Stimulated activated CD8-positive, alpha-beta memory T cell treated with anti-CD3 and anti-CD28 coated beads, Interleukin-4, amount 100 ng/mL, for 48 hours (primary cell): ENCODE measurements at places on chromosomes 12 and 14.

DNA sequence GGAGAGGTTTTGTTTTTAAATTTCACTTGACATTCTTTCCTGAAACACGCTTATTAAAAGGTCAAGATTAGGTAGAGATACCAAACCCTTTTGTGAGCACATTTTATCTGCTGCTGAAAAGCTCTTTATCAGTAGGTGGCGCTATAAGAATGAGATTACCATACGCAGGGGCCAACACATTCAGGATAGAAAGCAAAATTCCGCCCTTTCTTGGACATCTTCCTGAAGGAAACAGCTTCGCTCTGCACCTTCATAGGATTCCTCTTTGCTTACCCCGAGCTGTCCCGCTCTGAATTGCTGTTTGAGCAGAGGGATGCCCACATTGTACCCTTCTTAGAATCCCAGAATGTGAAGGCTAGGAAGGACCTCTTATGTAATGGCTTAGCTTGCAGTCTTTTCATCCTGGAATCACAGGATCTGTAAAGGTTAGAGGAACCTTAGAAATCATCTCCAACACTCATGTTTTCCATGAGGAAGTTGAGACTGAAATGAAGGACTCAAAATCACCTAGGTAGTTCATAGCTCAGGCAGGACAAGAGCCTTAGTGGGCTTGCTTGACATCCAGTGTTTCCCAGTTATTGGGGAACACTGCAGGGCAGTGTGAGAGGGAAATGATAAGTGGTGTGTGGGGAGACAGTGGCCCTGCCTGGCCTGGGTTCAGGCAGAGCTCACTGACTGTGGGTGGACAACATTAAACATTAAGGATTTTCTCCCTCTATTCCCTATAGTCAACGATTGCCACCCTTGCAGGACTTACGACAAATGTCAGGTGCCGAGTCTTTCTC lies 38.7 kb upstream of the CRY1 start:
- no peak for DNase-seq

GRCh38 chr14:96088911-96089310 lies 49.7 kb downstream of the C14orf132 start:
- DNase-seq = no peak

DNA sequence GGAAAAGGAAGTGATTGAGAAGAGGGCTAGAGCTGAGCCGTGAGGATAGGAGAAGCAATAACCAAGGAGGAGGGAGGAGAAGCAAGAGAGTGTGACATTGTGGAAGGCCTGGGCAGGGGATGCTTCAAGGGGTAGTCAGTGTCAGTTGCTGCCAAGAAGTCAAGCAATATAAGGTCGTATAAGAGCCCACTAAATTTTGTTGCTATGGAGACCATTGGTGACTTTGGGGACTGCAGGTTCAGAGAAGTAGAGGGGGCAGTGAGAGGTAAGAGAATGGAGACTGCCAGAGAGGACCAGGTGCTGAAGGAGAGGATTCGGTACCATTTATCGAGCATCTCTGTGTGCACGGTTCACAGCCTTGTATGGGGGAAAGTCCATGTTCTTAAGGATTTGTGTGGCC lies 3.1 kb upstream of the ATXN3 start:
- DNase-seq = no peak

GRCh38 chr12:4088451-4088850 lies 185.1 kb upstream of the CCND2 start:
- DNase-seq = no peak

GRCh38 chr14:101276309-101277091 lies 284.8 kb upstream of the DIO3 start:
- no peak for DNase-seq

DNA sequence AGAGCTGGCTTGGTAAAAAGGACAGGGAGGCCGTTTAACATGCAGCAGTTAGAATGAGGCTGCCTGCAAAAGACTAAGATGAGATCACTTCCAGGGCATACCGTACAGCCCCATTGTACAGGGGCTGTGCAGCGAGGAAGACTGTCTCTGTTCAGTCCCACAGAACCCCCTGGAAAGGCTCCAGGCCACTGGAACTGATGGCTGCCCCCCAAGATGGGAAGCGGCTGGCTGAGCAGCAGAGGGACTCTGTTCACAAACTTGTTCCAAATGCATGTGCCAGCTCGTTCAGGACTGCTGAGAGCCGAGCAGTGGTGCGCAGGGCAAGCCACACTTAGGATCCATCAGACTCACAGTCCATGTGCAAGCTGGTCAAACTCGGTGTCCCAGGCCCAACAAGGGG lies 82.9 kb downstream of the CHGA start:
- no peak for DNase-seq

DNA sequence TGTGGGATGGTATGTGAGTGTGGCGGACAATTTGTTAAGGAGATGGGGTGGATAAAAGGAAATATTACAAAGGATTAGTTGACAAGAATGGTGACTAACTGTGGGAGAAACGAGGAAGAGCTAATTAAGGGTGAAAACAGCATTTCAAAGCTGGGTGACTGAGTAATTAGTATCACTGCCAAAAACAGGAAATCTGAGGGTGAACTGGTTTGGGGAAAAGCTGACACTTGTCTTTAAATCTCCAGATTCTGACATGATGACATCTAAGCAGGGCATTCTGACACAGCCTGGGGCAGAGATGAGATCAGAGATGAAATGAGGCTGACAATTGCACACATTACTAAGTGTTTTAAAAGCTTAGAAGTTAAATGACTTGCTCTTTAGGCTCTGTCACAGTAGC lies 42.4 kb upstream of the CCDC175 start:
- no peak for DNase-seq

DNA sequence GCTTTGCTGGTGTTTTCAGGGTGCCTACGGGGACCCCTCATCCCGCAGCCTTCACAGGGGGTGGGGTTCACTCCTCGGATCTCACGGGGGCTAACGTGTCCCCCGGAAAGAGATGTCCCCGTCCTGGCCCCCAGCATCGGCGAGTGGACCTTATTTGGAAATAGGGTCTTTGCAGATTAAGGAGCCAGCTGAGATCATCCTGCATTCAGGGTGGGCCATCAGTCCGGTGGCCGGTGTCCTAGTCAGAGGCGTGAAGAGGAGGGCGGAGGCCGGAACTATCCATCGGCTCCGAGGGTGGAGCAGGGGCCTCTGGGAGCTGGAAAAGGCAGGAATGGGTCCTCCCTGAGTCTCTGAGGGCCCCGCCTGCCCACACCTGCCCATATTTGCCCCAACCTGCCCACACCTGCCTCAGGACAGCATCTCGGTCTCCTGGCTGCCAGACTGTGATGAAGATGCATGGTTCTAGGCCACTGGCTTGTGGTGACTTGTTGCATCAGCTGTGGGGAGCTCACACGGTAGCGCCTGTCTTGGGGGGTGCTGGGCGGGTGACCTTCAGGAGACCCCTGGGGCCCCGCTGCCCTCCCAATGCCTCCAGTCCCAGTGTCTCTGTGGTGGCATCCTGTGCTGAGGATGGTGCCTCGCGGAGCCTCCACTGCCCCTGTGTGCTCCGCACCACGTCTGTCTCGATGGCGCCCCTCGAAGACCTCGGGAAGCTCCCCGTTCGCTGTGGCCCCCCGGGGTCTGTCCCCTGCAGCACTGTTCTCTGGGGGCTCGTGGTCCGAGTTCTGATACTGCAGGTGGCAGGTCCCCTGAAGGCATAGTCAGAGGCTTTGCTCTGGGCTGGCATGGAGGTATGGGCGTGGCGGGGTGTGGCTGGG lies 14.7 kb downstream of the NOC4L start:
- no peak for DNase-seq

GRCh38 chr14:101982621-101983020 lies 18.2 kb downstream of the DYNC1H1 start:
- no peak for DNase-seq

DNA sequence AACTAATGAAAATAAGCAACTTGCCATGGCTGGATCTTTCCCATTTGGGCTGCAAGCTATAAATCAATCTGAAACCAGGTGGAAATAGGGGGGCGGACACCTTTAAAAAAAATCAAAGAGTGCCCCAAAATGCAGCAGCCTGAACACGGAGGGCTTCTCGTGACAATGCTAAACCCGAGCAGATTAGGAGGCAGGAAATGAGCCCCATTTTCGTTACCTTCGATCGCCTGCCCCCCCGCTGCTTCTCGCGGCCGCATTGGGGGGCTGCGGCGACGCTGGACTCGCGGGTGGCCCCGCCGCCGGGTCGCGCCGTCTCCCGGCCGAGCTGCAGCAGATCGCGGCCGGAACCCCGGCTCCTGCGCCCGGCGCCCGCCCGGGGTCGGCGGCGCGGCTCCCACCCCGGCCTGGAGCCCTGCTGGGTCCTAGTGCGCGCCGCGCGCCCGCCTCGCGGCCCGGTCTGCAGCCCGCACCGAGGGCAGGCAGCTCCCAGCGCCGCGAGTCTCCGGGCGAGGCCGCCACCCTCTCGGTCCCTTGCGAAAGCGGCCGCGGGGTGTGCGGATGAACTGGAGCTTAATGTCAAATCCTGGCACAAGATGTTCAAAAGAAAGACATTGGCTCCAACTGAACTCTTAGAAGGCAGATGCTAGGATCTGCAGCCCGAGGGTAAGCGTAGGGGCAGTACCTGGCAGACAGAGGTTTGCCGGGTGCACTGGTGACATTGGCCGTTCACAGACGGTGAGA lies 201.9 kb upstream of the FOXN3 start:
- peak; percentile 76 for DNase-seq

GRCh38 chr14:99120526-99121318 lies 151.3 kb downstream of the BCL11B start:
- DNase-seq = no peak
